ENCODE measurements at places on chromosomes 16 and 17.
A peak's percentile ranks its signal among the peaks of the same experiment; 100 is the strongest.

DNA sequence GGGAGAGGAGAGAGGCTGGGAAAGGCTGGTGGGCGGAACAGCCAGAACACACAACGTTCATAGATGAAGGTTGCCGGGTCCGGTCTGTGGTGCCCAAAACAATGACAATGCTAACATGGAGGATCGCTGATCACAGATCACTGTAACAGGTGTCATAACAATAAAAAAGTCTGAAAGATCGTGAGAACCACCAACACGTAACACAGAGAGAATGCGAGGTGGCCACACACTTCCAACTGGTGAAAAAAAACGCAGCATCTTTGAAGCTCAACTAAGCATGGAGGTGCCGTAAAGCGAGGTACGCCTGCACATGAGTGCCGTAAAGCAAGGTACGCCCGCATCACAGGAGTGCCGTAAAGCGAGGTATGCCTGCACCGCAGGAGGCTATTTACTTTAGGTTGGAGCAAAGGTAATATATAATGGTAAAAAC is 42.3 kb downstream of the ABR start:
- DNase-seq: no peak

DNA sequence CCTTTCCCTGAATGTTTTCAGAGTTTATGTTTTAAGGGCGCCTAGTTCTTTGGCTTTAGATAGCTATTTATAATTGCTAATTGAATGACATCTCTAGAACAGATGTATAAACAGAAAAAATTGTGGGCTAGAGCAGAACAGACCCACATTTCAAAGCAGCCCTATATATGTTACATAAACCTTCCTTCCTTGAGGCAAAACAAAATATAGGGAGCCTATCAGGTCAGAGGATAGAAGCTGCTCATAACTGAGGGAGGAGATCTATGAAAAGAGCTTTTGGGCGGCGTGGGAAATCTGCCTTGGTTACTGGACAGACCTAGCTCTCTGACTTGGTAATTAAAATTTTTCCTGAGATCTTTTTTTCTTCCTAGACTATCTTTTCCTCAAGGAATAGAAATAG is 68.4 kb downstream of the SPAG9 start:
- no peak for DNase-seq

GRCh38 chr17:45146592-45146889 is 1.7 kb upstream of the HEXIM1 start:
- no peak for DNase-seq

- DNase-seq: no peak
Measured at GRCh38 chr17:42519546-42520491, 16.2 kb upstream of the NAGLU start.

DNA sequence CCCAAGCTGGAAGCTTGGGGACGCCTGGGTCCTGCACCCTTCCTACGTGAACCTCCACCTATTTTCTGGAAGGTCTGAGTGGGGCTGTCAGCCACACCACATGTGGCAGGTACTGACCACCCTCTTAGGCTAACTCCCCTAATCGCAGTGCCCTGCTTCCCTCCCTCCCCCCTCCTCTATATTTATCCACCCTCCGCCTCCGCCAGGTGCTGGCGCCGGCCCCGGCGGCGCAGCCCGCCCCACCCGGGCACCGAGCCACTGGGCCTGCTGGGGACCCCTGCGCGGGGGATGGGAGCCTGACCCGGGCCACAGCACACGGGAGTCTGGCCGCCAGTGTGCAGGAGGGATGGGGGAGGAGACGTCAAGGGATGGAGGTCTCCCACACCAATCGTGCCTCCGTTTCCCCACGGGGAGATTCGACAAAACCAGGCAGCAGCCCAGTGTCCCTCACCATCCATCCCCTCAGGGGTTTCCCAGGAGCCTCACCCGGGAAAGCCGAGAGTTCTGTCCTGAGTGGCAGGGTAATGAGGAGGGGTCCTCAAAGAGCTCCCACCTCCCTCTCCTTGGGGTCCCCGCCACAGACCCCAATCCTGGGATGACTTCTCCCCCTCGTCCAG is 1.3 kb downstream of the PLEKHH3 start:
- DNase-seq: no peak

DNA sequence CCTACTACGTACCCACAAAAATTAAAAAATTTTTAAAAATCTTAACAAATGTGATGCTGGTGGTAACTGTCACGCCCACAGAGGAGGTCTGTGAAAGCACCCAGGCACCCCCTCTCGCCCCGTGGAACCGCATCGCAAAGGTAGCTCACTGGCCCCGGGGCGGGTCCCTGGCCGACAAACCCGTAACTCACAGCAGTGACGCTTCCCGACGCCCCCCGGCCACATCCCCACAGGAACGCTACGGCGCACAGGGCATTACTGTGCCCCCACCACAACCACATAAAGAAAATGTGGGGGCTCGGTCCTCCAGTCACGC is 366 bp downstream of the ANKS3 start:
- peak; percentile 30 for DNase-seq

GRCh38 chr17:8949061-8949661 is 16.3 kb downstream of the PIK3R5 start:
- DNase-seq: no peak

GRCh38 chr16:85401370-85401916 is 211.7 kb upstream of the GSE1 start:
- DNase-seq: no peak

GRCh38 chr17:76561332-76561731 is 21.5 kb downstream of the PRCD start:
- DNase-seq: no peak

DNA sequence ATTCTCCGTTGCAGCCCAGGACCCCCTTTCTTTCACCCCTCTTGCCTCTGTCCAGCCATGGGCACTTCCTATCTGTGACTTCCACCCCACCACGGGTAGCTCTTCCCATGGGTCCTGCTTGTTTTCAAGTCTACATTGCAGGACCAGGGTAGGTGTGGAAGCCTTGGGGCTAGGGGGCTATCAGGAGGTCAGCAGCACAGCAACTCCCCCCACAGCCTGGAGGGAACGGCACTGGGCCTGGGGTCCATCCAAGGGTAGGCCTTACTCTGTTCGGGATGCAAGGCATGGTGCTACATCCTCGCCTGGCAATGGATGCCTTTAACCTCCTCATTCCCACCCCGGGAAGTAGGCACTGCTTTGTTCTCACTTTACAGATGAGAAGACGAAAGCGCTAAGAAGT is 109.3 kb downstream of the IRX5 start:
- no peak for DNase-seq

- DNase-seq: peak; percentile 33
Measured at GRCh38 chr17:27572665-27573064, 58.3 kb upstream of the LGALS9 start.

DNA sequence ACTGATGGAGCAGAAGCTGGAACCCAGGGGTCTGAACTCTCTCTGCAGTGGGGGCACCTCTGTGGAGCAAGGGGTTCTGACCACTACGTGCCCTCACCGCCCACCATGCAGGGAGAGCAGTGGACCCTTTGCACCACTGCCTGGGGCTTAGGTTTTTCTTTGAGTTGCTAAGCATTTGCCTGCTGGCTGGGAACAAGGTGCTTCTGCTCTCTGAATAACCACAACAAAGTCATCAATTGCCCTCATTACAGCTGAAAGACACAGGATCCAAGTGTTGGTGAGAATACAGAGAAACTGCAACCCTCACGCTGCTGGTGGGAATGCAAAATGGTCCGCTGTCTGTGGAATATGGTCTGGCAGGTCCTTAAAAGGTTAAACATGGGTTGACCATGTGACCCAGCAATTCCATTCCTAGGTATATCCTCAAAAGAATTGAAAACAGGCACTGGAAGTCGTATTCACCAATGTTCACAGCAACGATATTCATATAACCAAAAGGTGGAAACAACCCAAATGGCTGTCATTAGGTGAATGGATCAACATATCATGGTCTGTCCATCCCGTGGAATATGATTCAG is 22.8 kb downstream of the NLRC3 start:
- DNase-seq: no peak

GRCh38 chr17:81349397-81350319 is 45.6 kb upstream of the BAHCC1 start:
- DNase-seq: no peak

GRCh38 chr17:82175201-82175600 is 37.4 kb downstream of the CCDC57 start:
- no peak for DNase-seq

GRCh38 chr17:83084621-83085056 is 5.2 kb downstream of the METRNL start:
- DNase-seq: no peak

DNA sequence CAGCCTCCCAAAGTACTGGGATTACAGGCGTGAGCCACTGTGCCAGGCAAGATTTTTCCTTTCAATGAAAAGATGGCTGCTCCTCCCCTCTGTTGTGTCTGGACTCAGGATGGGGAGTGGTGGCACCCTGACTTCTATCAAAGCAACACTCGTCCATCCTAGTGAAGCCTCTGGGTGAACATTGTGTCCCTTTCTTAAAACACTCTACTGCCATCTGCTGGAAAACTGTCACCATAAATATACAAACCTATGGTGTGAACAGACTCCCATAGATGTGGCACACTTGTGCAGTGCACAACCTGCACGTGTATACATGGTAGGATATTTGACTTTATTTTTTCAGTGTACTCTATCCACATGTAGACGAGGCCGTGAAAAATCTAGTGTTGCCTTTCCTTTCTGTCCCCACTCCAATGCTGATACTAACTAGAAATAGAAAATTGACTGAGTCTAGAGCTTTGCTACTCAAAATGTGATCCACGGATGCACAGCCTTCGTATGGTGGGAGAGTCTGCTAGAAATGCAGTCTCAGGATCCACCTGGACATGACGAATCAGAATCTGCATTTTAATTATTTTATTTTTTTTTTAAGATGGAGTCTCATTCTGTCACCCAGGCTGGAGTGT is 55.9 kb upstream of the PLCG2 start:
- peak; percentile 92 for DNase-seq

DNA sequence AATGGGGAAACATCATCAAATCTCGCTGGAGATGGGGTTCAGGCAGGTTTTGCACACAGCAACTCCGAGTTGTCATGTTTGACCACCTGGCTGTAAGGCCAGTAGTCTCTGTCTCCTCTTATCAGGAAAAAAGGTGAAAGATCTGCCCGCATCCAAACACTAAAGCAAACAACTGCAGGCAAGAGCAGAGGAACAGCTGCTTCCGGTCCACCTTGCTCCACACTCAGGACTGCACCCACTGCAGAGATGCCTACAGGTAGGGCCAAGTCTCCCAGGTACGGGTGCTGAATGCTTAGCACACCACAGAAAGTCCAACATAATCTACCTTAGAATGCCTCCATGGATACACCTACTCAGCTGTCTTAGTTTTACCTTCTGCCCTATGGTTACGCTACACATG is 7.3 kb downstream of the TEX2 start:
- no peak for DNase-seq

DNA sequence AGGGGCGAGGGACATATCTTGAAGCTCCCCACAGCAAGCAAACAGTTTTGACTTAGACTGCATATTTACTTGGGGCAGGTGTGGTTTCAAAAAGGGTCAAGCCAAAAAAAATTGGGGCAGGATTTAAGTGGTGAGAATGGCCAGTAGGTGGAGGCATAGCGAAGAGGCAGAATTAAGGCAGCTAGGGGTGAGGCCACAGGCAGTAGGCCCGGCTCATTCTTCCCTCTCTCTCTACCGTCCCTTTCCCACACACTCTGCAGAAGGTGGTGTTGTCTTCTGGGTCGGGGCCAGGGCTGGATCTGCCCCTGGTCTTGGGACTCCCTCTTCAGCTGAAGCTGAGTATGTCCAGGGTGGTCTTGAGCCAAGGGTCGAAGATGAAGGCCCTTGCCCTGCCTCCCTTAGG is 2.6 kb downstream of the SHBG start:
- peak; percentile 76 for DNase-seq

DNA sequence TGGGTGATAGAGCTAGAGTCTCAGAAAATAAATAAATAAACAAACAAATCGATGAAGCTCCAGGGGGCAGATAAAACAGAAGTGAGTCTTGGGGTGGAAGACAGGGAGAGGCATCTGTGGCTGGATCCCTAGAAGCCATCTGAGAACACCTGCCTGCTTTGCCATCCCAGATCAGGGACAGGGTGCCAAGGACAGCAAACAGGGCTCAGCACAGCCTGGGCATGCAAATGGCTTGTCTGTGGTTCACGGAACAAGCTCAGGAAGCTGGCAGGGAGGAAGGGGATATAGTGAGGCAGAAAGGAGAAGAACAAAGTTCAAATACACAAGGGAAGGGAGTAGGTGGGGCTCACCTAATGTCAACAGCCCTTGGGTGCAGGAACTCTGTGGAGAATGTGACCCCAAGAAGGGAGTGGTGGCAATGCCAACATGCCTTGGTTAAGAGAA is 27.5 kb downstream of the TRIM25 start:
- no peak for DNase-seq

DNA sequence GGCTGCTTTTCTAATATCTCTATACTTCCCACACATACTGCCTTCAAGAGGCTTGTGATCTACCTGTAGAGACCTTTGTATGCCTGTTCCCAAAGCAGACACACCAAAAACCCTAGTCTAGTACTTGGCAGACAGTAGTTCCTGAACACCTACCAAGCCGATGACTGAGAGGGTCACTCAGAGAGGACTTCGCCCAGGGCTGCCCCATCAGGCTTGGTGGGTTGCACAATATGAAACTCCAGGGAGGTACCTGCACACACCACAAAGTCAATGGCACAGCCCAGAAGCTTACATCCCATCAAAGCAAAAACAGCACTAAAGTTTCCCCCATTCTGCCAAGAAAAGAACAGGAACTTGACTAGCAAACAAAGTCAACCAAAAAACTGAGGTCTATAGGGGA is 30.3 kb downstream of the ASPA start:
- no peak for DNase-seq

- no peak for DNase-seq
Measured at GRCh38 chr16:85195900-85196772, 83.9 kb upstream of the CIBAR2 start.

- no peak for DNase-seq
Measured at GRCh38 chr16:88087517-88087877, 136.3 kb downstream of the BANP start.

Data from hematopoietic multipotent progenitor cell (in vitro differentiated cells).